ENCODE measurements at places on chromosomes 6 and 20. TPM values are rescaled to one million over a fixed set of nuclear protein-coding genes. Genes with fewer than 3 reads are reported as not detected.

DNA sequence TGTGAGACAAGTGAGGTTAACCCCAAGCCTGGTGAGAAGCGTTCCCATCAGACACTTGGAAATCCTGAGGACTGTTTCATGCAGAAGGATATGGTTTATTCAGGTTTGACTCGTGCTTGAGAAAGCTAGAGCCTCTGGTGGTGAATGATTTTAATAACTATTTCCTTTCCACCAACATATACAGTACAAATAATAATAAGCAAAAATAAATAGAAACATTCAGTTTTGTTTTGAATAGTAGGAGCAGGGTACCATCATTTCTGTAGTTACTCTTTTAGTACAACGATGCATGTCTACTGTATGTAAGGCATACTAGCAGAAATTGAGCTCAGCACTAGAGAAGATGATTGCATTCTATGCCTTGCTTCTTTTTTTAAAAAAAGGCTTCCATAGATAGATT is 33.5 kb downstream of the PLG start:
- H3K36me3 ChIP-seq: no peaks in the 10 kb centered on the region
- no peak for DNase-seq
- H3K27ac ChIP-seq: no peak overlapping the region
- no peak overlapping the region for H3K4me3 ChIP-seq
- H3K4me1 ChIP-seq: no peaks in the 10 kb centered on the region

GRCh38 chr6:33700391-33701050 is 11.0 kb downstream of the UQCC2 start:
- DNase-seq: peak; percentile 96
- peaks cover 43% of the 10 kb centered on the region for H3K36me3 ChIP-seq
- no peaks in the 10 kb centered on the region for H3K27me3 ChIP-seq
- no peak overlapping the region for H3K27ac ChIP-seq
- no peak overlapping the region for H3K4me3 ChIP-seq
- no peaks in the 10 kb centered on the region for H3K4me1 ChIP-seq

DNA sequence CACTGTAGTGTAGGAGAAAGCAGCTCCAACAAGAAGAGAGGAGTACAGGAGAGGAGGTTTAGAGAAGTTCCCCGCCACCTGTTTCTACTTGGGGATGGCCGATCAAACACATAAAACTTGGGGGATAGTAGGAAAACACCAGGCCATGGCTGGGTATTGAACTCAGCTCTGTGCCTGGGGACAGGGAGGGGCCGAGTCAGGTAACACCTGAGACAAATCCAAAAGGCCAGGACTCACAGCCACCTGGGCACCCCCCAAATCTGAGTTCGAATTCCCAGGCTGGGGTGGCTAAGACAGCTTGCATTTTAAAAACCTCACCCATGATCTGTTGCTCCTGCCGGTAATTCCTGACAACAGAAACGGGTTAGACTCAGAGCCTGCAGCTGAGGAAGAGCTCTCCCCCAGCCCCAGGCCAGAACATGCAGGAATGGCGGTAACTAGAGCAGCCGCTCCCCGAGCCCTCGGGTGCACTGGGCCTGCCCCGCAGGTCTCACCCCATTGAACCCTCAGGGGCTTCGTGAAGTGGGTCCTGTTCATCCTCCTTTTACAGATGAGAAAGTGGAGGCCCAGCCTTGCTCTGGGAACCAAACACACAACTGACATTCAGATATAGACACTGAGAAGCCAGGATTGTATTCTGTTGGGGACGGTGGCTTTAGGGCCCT is 61.0 kb downstream of the TCP11 start:
- H3K27me3 ChIP-seq: no peaks in the 10 kb centered on the region
- no peak overlapping the region for H3K4me3 ChIP-seq
- peak; percentile 39 for DNase-seq

DNA sequence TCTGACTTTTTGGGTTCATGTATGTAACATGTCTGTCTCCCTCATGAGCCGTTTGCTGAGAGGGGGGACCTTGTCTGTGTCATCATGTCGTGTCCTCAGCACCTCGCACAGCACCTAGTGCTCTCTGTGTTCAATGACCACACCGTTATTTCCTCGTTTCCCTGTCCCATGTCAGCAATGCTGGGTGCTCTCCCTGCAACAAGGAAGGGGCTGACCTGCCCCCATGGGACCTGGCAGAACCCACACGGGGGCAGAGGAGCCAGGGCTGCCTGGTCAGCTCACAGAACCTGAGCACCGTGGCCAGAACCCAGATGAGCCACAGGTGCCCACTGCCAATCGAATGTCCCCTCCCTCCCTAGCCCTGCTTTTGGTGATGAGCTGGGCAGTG is 7.3 kb downstream of the ADA start:
- no peak overlapping the region for H3K4me3 ChIP-seq
- peak overlapping the region; percentile 64 for H3K27ac ChIP-seq
- H3K27me3 ChIP-seq: no peaks in the 10 kb centered on the region
- DNase-seq: no peak

- H3K27me3 ChIP-seq: no peaks in the 10 kb centered on the region
- H3K4me3 ChIP-seq: no peak overlapping the region
- no peaks in the 10 kb centered on the region for H3K4me1 ChIP-seq
- DNase-seq: no peak
These were observed 222.8 kb upstream of the PLN start for GRCh38 chr6:118325220-118325860.

Gene ZFP57
- 0.59 TPM for total RNA-seq

DNA sequence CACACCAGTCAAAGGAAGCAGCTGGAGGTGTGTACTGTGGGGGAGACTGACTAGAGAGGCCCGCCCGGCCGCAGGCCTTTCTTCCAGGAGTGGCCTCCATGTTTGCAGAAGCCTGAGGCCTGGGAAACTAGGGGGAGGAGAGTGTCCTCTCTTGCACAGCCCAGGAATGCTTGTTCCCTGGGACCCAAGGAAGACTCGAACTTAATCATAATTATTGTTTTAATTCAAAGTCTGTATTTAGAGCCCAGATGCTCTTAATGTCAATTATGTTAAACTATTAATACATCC is 23.1 kb downstream of the BNIP5 start:
- H3K4me3 ChIP-seq: no peak overlapping the region
- H3K36me3 ChIP-seq: no peaks in the 10 kb centered on the region
- DNase-seq: no peak
- peaks cover 13% of the 10 kb centered on the region for H3K4me1 ChIP-seq

DNA sequence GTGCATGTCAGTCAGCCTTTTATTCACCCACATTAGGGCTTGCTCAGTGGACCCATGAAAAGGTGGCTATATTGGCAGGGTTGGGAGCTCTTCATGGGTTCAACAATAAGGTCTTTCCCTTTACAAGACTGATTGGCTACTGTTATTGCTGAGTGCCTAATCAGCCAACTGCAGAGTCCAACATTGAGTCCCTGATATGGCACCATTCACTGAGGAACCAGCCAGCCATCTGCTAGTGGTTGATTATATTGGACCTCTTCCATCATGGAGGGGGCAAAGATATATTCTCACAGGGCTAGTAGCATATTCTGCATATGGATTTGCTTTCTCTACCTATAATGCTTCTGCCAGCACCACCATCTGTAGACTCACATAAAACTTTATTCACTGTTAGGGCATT is 69.9 kb downstream of the CDKAL1 start:
- H3K4me3 ChIP-seq: no peak overlapping the region
- H3K27me3 ChIP-seq: peaks cover 75% of the 10 kb centered on the region
- no peak for DNase-seq
- H3K4me1 ChIP-seq: peaks cover 4% of the 10 kb centered on the region

GRCh38 chr20:61698598-61699494 is 366.8 kb downstream of the TAF4 start:
- H3K4me1 ChIP-seq: no peaks in the 10 kb centered on the region
- H3K27ac ChIP-seq: no peak overlapping the region
- no peak overlapping the region for H3K4me3 ChIP-seq
- H3K36me3 ChIP-seq: no peaks in the 10 kb centered on the region

DNA sequence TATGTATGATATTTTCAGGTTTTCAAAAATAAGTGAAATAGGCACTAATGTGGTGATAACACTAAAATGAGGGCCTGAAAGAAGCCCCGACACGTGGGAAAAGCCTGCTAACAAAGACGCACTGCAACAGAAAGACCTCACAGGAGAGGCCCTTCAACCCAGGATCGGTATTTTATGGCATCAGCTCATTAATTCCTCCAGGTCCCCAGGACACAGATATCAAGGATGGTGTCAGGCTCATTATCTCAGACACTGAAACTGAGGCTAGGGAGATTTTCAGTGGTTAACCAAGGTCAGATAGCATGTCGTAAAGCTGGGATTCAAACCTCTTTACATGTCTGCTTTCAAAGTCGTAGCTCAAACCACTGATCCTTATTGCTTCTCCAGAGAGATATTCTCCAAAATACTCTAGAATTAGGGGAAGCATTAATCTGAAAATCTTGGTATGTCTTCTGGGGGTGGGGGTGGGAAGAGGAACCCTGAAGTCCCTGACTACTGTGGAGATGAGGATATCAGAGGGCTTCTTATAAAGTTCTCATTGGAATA is 64.1 kb downstream of the PPP1R3G start:
- no peaks in the 10 kb centered on the region for H3K36me3 ChIP-seq
- no peak overlapping the region for H3K4me3 ChIP-seq
- no peaks in the 10 kb centered on the region for H3K27me3 ChIP-seq
- DNase-seq: no peak
- H3K27ac ChIP-seq: no peak overlapping the region
- H3K4me1 ChIP-seq: no peaks in the 10 kb centered on the region

Gene HAO1
- total RNA-seq: not detected

Gene NKAIN4
- not detected for total RNA-seq

Gene DNAH8
- not detected for total RNA-seq

GRCh38 chr20:3697588-3698305 is 14.7 kb downstream of the SIGLEC1 start:
- no peaks in the 10 kb centered on the region for H3K4me1 ChIP-seq
- no peak for DNase-seq
- no peak overlapping the region for H3K4me3 ChIP-seq
- H3K36me3 ChIP-seq: no peaks in the 10 kb centered on the region

- no peaks in the 10 kb centered on the region for H3K4me1 ChIP-seq
- H3K27ac ChIP-seq: no peak overlapping the region
- no peaks in the 10 kb centered on the region for H3K27me3 ChIP-seq
- no peak for DNase-seq
These were observed 28.9 kb downstream of the STX11 start for GRCh38 chr6:144179237-144179636.

DNA sequence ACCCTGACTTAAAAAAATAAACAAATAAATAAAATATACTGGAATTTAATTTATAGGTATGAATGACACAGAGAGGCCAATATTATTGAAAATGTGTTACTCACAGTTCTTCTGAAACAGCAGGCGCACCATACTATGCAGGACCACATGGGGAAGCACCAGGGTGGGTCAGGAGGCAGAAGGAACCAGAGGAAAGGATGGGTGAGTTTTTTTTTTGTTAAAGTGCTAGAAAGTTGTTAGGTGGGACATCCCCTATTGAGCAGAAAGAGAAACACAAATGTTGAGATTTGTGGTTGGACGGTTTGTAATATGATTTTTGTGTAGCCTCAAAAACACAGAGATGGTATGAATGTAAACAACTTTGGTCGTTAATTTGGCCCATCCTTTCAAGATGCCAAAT is 26.0 kb downstream of the PTPRA start:
- no peak for DNase-seq
- no peak overlapping the region for H3K27ac ChIP-seq
- H3K4me1 ChIP-seq: no peaks in the 10 kb centered on the region
- no peaks in the 10 kb centered on the region for H3K36me3 ChIP-seq

DNA sequence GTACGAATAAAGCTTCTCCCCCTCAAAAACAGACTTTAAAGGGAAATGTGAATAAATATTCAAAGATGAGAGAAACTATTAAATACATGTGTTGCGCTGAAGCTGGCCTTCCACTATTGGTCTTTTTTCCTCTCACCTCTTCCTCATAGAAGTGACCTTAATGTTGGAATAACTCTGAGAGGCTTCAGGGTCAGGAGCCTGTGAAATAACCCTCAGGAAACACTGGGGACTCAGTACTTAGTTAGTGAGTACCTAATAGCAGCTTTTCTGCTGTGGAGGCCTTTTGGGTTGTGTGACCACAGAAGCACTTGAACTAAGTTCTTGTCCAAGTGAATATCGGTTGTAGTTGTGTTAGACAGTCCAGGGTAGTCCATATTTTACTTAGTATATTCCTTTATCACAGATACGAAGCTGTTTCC is 799 bp upstream of the SHPRH start:
- peaks cover 3% of the 10 kb centered on the region for H3K4me1 ChIP-seq
- no peak for DNase-seq
- H3K4me3 ChIP-seq: peak overlapping the region; percentile 95
- H3K27ac ChIP-seq: peak overlapping the region; percentile 9
- H3K27me3 ChIP-seq: peaks cover 4% of the 10 kb centered on the region

Gene CAGE1
- 0.21 TPM for total RNA-seq

- H3K27ac ChIP-seq: peak overlapping the region; percentile 20
- no peaks in the 10 kb centered on the region for H3K27me3 ChIP-seq
- H3K4me3 ChIP-seq: no peak overlapping the region
- DNase-seq: peak; percentile 71
These were observed 170.6 kb upstream of the AGPAT4 start for GRCh38 chr6:161444464-161444863.

DNA sequence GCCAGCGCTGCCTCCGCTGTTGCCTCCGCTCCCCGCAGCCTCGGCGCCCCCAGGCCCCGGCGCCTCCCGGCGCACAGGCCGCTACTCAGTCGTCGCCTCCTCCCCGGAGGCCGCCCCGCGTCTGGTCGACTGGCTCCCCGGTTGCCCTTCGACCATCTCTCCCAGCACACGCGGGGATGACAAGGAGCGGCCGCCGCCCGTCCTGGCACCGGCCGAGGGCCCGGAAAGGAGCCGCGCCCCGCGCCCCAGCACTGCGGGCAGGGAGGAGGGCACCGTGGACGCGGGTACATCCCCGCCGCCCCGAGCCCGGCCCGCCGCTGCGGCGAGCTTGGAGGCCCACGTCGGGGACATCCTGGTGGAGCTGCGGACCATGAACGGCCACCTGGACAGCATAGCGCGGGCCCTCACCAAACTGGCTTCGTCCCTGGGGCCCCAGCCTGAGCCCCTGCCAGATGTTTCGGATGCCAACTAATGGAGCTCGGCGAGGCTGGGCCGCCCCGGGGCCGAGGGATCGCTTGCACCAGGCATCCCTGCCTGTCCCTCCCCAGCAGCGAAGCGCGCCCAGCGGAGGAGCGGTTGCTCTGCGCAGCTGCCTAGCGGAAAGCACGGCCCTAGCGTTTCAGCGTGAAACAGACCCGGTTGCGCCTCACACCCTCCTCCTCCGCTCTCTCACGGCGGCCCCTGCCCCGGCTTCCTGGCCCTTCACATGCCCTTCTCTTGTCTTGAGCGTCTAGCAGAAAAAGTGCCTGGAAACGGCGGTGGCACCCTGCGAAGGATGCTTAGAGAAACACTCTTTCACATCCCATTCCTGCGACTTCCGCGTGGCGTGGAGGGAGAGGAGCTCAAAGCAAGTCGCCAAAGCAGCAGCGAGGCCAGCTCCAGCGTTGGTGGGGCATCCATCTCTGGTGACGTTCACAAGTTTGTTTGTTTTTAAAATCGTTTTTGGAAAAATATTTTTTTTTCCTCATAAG is 285.8 kb upstream of the SUPT3H start:
- H3K27ac ChIP-seq: no peak overlapping the region
- no peaks in the 10 kb centered on the region for H3K36me3 ChIP-seq
- DNase-seq: peak; percentile 87
- H3K4me1 ChIP-seq: no peaks in the 10 kb centered on the region
- H3K27me3 ChIP-seq: no peaks in the 10 kb centered on the region

- no peak overlapping the region for H3K27ac ChIP-seq
- DNase-seq: no peak
- no peaks in the 10 kb centered on the region for H3K27me3 ChIP-seq
- no peaks in the 10 kb centered on the region for H3K4me1 ChIP-seq
These were observed 15.2 kb upstream of the SDHAF4 start for GRCh38 chr6:70551566-70551965.

- H3K36me3 ChIP-seq: peaks cover 10% of the 10 kb centered on the region
- no peak overlapping the region for H3K27ac ChIP-seq
- DNase-seq: no peak
- H3K4me1 ChIP-seq: no peaks in the 10 kb centered on the region
- no peak overlapping the region for H3K4me3 ChIP-seq
These were observed 47.8 kb downstream of the CEP43 start for GRCh38 chr6:167046861-167047495.

All from endodermal cell (in vitro differentiated cells).